ENCODE measurements at places on chromosomes 13 and 19. TPM values are rescaled to one million over a fixed set of nuclear protein-coding genes. Genes with fewer than 3 reads are reported as not detected.

ZNF586 gene
- 22.3 TPM for polyA plus RNA-seq

COX6B1 gene
- 394 TPM for polyA plus RNA-seq

ANGPTL4 gene
- 1.4 TPM for polyA plus RNA-seq

GRCh38 chr13:49112782-49113525 lies 107.2 kb upstream of the MLNR start:
- no peak for DNase-seq

DNA sequence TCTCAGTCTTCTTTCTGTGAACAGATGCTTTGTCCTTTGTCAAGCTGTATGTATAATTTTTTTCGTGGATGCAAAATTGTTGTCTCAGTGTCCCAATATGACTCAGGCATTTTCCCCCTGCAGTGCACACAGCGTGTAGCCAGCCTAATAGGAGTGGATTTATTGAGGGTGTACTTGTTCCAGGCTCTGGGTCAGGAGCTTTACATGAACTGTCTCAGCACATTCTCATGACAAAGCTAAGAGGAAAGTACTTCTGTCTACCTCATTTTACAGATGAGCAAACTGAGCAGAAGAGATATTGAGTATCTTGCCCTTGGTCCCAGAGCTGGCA lies 50.8 kb downstream of the STK24 start:
- DNase-seq: no peak

GRCh38 chr13:105878119-105878700 lies 657.3 kb downstream of the EFNB2 start:
- no peak for DNase-seq

GRCh38 chr13:74017301-74018061 lies 116.7 kb downstream of the KLF12 start:
- DNase-seq: no peak

DNA sequence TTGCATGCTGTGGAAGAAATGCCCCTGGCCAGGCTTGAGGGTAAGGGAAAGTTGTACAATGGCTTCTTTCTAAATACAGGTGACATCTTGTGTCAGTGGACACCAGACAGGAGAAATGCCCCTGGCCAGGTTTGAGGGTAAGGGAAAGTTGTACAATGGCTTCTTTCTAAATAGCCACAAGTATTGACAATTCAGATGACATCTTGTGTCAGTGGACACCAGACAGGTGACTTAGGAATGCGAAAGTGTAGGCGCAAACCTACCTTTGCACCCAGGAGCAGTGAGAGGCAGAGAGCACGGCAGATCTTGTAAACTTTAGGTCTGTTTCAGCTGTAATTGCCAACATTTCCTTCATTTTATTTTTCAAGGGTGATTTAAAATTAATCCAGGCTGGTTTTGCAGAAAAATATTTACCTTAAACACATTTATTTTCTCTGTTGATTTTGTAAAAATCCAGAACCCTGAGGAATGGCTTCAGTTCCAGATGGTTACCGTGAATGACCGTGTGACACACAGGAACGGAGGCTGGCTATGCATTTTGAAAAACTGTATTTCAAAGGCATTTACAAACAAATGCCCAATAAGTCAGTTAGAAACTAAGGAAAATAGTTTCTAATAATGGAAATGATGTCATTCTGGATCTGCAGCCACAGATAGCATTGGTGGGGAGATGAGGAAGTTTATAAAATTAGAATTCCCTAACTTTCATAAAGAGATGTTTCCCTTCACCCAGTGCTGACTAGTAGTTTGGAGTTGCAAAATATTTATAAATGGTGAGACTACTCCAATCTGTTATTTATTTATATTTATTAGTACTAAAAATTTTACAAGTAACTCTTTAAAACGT lies 34.9 kb downstream of the TNFSF13B start:
- no peak for DNase-seq

GRCh38 chr13:25095851-25096453 lies at the start of gene PABPC3:
TSS of gene PABPC3 (plus strand) at chr13:25096136. CDS start at chr13:25096199, 63 bp downstream.
- no peak for DNase-seq

Measured in right renal cortex interstitium (tissue), 3 donors.